ENCODE measurements at places on chromosomes 4 and X. TPM values are rescaled to one million over a fixed set of nuclear protein-coding genes. Genes with fewer than 3 reads are reported as not detected.

FRMPD4 gene
- total RNA-seq: 0.41 TPM

MFAP3L gene
- total RNA-seq: 11.3 TPM

CT45A3 gene
- total RNA-seq: not detected

PDGFRA gene
- total RNA-seq: 218 TPM

ZFYVE28 gene
- total RNA-seq: 15.0 TPM

PPP2R3B gene
- total RNA-seq: 4.1 TPM

SEL1L3 gene
- 30.0 TPM for total RNA-seq

CASP6 gene
- total RNA-seq: 35.0 TPM

PIR gene
- 14.9 TPM for total RNA-seq

DNA sequence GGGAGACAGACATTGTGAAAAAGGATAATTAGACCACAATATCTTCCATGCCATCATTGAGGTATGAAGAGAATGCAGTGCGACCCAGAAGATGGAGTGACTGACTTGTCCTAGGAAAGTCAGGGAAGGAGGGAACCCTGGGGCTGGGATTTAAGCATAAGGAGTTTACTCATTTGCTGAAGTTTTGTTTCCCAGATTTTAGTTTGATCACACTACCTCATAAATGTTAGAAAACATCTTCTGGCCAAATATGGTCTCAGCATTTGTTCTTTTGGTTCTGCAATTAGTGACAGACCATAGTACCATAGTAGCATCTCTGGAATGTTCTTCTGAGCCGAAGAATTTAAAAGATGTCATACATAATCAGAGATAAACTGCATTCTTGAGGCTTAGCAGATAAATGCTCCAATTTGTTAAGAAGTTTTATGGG is 96.5 kb upstream of the PGRMC2 start:
- DNase-seq: no peak

DNA sequence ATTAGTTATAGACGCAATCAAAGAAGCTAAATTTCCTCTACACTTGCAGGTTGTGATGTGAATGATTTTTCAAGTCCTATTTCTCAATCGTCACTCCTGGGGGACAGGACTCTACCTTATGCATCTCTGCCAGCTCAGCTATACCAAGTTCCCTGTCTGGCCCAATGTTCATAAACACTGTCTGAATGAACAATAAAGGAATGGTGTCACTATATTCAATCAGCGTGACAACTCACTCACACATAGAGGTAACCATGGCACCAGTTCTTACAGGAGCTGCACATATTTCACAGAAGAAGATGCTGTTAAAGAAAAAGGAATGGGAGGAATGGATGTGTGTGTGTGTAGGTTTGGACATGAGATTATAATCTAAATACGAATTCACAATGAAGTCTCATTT is 280.6 kb downstream of the PPP1R2C start:
- DNase-seq: no peak

DNA sequence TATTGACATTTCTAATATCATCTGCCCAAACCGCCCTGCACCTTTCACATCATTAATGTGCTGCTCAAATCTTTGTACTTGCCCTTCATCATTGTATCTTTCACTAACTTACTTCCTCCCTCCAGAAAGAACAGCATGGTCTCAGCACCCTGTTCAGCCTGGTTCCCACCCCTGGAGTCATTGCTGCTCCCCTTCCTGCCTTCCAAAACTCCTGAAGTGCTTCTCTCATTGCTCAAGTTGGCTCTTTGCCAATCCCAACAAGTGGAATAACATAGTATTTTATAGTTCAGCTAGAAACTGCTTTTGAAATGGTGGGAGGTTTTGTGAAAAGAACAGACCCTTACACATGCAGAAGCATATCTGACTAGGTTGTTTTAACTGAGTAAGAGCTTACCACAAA is 14.0 kb upstream of the TTC29 start:
- no peak for DNase-seq

DNA sequence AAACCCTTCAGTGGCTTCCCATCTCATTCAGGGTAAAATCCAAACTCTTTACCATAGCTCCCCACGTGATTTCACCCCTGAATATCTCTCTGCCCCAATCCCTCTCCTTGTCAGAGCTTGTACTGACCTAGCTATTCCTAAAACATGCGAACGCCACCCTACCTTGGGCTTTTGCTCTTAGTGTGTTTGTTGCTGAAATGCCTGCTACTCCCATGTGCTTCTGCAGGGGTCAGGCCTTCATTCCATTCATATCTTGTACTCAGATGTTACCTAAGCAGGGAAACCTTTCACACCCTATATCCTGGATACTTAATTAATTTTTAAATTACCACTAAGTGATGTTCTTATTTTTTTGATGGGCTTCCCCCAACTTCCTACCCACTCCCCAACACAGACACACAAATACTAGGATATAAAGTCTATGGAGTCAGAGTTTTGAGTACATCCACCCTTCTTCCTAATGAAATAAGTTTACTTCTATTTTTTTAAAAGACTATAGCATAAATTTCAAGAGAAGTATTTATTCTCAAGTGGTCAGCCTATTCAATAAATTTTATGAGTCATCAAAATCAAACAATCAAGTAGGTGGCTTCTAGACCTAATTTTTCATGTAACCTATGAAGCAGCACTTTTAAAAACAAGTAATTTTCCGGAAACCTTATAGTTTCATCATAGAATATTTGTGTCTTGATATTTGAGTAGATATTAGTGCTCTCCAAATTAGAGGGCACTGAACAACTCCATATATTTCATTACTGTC is 189.4 kb downstream of the RAPGEF2 start:
- no peak for DNase-seq

- DNase-seq: no peak
Observed at GRCh38 chr4:183639291-183639690, 19.7 kb downstream of the RWDD4 start.

DNA sequence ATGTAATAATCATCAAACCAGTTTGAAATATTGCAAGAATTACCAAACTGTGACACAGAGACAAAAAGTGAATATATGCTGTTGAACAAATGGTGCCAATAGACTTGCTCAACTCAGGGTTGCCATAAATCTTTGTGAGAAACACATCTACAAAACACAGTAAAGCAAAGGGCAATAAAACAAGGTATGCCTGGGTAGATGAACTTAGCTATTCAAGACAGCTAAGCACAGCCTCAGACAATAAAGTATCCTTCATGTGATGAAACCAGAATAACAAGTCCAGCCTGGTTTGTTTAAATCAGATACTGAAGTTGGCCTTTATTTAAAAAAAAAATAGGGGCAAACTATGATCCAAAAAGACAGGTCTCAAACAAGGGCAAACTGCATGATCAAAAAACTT is 19.2 kb downstream of the LAMTOR3 start:
- no peak for DNase-seq

DNA sequence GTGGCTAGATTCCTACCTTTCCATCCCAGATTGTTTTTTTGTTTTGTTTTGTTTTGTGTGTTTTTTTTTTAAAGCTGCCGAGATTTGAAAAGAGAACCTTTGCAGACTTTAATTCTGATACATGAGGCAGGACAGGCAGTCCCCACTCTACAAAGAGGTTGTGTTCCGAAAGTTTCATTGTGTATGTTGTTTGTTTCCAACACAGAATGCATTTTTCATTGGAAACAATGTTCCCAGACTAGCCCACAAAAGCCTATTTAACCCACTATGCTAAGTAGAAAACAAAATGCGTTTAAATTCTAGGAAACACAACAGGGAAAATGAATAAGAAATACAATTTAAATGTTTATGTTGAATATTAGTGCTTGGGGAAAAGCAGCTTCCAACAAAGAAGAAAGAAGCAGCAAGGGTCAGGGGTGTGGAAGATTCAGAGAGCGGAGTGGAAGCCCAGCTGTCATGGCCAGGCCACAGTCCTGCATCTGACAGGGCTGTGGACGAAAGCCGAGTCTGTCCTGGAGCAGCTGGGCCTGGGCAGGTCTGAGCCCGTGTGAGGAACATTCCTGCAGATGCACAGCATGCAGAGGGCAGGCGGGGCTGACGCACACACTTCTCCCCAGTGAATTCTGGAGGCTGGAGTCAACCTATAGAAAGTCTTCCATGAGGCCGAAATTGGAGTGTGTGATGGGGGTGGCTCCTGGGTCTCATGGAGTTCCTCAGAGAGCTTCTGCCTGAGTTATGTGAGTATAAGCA is 12.4 kb upstream of the SETD7 start:
- DNase-seq: no peak

DNA sequence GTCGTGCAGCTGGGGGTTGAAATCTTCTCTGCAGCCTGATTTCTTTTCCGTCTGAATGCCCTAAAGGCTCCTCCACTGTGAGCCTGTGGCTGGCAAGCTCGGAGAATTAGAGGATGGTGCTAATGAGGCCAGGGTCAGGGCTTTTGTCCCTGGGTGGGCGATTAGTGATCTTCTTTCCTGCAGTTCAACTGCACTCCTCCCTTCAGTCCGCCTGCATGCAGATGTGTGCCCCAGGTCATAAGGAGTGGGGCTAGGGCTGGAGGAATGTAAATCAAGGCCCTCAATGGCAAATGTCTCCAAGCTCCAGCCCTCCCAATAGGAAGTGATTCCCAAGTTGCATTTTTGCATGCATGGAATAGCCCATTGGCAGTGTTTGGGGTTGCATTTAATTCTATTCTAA is 405.0 kb downstream of the AFF2 start:
- no peak for DNase-seq

DNA sequence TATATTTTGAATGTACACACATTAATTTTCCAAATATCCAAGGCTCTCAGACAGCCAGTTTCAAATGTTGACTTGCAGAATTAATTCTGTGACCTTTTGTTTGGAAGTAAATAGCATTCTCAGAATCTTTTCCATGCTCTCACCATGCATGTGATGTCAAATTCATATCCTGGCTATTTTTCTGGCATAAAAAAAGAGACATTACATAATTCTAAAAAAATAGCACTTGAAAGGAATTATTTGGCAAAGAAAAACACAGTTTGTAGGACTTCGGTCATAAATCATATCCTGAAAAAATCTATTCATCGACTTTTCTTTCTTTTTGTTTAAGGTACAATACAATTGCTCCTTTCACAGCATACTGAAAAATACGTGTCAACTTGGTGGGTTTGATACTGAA is 111.2 kb downstream of the GLRA3 start:
- DNase-seq: no peak

DNA sequence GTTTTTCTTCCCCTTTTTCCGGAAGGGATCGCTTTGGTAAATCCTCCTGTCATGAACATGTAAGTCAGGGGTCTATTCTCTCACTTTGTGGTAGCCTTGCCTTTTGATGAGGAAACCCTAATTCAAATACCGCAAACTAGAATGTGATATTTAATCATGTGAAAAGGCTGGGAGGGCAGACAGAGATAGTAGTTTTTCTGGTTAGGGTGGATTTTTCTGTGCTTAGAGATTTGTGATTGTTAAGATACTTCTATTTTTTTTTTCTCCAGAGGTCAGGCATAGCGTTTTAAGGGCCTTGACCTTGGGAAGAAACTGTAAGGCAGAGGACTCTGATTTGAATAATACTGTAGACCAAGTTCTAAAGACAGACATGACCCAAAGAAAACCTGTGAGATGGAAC is 41.8 kb upstream of the PACRGL start:
- DNase-seq: no peak
